Astrocyte of the spinal cord (primary cell): ENCODE measurements at places on chromosomes 1 and 21.

DNA sequence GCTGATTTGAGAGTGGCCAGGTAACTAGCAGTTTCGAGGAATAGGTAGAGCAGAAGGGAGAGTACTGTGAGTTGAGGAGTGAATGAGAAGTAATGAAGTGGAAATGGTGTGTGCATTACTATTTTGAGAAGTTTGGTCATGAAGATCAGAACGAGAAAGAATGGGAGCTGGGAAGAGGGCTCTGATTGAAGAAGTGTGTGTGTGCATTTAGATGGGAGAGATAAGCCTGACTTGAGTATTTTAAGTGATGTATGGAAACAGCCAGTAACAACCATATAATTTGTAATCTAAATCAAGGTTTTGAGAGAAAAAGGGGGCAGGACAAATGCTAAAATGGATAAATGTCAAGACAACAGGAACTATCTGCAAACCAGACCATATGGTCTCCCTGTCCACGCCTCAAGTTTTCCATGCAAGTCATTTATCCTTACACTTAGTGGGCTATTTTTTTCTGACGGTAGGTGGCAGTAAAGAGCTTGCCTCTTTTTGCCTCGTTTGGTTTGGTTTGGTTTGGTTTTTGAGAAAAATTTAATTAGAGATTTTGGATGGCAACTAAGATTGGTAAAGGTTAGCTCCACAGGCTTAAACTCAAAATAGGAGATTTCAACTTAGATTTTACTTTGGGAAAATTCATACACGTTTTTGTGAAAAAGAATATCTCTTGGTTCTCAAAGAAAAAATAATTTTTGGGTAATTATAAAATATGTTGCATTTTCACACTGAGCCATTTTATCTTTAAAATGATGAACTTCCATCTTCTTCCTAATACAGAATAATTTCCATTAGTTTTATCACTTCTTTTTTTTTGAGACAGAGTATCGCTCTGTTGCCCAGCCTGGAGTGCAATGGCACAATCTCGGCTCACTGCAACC, 9.5 kb upstream of the B3GALNT2 start:
- DNase-seq: peak; percentile 77

DNA sequence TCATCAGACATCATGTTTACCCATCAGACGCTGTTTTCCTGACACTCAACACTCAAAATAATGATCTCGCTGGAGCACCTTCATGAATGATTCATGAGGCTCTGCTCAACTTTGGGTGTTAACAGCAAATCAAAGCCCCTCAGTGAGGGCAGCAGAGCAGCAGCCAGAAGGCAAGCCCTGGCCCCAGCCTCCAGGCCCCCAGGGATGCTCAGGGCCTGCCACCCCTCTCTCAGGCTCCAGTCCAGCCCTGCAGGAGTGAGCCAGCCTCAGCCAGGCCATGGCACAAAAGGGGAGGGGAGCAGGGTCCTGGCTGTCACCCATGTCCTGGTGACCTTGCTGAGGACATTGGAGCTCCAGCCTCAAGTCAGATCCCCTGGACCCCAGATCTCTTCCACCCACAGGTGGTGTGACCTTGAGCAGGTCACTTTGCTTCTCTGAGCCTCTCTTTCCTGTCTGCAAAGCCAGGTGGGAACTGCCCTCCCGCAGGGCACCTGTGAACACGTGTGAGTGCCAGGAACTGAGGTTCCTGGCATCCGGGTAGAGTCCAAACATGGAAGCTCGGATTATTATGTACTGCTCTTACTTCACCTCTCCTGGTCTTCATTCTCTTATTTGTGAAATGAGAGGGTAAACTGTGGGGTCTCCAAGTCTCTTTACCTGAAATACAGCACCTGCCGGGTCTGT, 161.6 kb upstream of the VAMP3 start:
- no peak for DNase-seq

DNA sequence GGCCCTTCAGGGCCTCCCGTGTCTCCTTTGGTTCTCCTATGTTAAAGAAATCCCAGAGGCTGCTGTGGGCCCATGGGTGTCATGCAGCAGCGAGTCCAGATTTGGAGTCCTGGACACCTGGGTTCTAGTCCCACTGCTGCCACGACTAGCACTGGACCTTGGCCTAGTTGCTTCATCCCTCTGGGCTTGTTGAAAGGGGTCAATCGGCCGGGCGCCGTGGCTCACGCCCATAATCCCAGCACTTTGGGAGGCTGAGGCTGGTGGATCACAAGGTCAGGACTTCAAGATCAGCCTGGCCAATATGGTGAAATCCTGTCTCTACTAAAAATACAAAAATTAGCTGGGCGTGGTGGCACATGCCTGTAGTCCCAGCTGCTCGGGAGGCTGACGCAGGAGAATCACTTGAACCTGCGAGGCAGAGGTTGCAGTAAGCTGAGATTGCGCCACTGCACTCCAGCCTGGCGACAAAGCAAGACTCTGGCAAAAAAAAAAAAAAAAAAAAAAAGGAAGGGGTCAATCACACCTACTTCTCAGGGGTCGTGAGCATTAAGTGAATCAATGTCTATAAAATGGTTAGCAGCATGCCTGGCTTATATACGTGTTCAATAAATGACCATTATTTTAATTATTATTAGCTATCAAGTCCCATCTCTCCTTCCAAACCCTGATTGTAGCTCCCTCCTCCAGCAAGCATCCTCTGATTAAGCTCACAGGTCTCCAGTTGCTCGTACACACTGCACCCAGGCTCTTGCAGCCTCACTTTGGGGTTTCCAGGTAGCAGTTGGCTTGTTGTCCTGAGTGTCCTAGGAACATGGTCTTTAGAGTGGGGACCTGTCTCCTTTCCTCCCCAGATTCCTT, 43.8 kb downstream of the KIRREL1 start:
- no peak for DNase-seq

- DNase-seq: no peak
Measured at GRCh38 chr1:108043707-108044106, 78.7 kb upstream of the VAV3 start.

GRCh38 chr1:109114342-109114674, 393 bp downstream of the ELAPOR1 start:
- DNase-seq: no peak

DNA sequence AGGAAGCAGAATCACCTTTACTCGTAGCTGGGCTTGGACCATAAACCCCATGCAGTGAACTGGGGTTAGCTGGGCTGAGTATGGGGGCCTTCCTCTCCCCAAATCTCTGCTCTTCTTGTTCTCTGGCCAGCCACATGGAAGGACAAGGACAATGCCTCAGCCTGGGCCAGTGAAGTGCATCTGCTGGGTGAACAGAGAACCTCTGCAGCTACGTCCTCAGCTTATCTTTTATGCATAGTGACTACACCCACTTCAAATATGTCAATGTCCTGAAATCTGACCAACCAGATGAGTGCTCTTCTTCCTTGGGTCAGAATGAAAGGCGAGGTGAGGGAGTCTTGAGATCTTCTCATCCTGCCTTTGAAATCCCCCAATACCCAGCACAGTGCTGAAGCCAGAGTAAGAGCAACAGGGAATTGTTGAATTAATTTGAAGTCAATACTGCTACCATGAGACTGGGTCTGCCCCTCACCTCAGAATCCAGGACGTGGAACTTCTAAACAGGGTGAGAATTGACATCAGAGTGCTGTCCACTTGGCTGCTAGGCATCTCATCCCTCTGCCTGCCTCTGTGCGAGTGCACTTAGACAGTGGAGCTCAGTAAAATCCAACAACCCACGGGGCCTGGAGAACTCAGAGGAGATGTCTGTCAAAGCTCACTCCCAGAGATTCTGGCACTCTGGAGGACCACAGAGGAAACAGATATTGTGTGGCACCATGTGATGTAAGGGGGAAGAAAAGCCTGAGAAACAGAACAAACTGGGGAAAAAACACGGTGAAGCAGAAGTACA, 99.0 kb downstream of the IER5 start:
- no peak for DNase-seq

DNA sequence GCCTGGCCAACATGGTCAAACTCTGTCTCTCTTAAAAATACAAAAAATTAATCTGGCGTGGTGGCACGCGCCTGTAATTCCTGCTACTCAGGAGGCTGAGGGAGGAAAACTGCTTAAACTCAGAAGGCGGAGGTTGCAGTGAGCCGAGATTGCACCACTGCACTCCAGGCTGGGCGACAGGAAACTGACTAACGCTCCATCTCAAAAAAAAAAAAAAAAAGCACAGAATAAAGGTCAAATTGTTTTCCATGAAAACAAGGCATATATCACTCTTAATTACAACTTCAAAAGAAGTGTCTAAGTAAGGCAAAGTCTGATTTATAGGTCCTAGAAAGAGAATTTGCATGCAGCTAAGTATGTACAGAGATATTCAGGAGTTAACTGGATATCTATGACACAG, 25.6 kb downstream of the EYA3 start:
- peak; percentile 16 for DNase-seq

- DNase-seq: peak; percentile 41
Measured at GRCh38 chr1:67479146-67479891, 49.1 kb upstream of the SERBP1 start.

- no peak for DNase-seq
Measured at GRCh38 chr21:41407541-41408460, 18.2 kb upstream of the MX1 start.

GRCh38 chr1:4673494-4673893, 19.1 kb downstream of the AJAP1 start:
- DNase-seq: no peak

DNA sequence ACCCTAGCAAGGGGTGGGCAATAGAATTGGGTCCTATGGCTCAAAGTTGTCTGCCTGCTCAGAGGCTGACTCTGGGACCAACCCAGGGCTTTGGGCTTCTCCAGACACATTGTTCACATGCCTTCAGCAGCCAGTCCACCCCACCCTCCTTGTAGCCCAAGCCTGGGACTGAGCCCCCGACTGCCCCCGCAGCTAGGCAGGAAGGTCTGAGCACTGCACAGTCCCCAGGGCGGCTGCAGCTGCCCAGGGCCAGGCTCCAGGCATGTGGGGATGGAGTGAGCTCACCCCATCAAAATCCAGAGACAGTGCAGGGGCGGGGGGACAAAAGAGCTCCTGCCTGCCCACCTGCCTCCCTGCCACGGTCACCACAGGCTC, 35.6 kb downstream of the HSPG2 start:
- DNase-seq: no peak

GRCh38 chr1:95073446-95073845, 695 bp upstream of the ALG14 start:
- DNase-seq: no peak

DNA sequence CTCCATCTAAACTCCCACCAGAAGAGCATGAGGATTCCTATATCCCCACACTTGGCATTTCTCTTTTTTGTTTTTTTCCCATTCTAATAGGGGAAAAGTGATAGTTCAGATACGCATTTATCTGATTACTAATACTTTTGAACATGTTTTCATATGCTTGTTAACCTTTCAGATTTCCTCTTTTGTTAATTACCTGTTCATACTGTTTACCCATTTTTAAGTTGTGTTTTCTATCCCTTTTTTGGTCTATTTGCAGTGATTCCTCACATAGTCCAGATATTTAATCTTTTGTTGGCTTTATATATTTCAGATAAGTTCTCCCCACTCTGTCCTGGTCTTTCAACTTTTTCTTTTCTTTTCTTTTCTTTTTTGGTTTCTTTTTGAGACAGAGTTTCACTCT, 13.6 kb upstream of the PIGK start:
- DNase-seq: no peak

GRCh38 chr1:203366476-203366875, 15.6 kb upstream of the FMOD start:
- DNase-seq: no peak

DNA sequence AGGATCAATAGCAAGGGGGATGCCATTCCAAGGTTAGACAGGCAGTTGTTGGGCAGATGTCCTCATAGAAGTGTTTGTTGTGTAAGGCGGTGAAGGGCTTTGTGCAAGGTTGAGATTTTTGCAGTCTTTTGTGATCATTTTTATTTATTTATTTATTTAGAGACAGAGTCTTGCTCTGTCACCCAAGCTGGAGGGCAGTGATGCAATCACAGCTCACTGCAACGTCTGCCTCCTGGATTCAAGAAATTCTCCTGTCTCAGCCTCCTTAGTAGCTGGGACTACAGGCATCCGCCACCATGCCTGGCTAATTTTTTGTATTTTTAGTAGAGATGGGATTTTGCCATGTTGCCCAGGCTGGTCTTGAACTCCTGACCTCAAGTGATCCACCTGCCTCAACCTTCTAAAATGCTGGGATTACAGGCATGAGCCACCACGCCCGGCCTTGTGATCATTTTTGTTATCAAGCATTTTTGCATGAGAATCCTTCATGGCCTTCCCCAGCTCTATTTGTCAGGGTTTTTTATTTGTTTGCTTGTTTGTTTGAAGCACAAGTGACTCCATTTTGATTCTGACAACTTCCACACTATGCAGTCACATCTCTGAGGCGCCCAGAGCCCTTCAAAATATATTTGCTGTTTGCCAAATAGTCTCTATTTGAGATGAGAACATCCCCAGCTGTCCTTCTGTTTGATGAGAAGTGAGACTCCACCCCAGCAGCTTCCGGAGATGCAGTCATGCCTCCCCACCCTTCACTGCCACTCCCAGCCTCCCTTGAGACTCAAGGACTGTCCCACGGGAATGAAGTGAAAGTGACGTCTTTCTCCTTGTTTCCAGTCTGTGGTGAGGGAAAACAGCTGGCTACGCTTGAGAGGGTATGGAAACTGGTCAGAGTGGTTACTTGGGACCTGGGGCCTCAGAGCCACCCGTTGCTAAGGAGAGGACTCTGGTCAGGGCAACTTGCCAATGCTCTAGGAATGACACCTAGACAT, 38.0 kb downstream of the TMEM50B start:
- peak; percentile 75 for DNase-seq

DNA sequence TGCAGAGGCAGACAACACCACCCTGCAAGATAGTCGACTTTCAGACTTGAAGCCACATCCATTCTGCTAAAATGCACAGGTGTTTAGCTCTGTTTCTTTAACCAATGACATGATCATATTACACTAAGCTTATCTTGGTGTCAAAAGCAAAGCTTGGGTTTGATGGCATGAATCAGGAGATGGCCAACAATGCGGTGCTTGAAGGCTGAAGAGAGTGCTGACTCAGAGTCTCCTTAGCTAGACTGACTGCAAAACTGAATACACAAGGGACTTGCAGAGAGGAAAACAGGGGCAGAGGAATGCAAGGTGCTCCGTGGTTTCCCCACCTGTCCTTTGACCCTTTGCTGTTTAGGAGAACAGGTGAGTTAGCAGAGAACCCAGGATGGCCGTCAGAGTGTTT, 262.6 kb downstream of the SIPA1L2 start:
- DNase-seq: no peak

GRCh38 chr1:55402671-55403464, 187.7 kb upstream of the USP24 start:
- DNase-seq: peak; percentile 53

GRCh38 chr1:71223641-71224340, 143.0 kb upstream of the ZRANB2 start:
- no peak for DNase-seq

GRCh38 chr1:232806186-232806510, 932 bp downstream of the MAP10 start:
- no peak for DNase-seq

DNA sequence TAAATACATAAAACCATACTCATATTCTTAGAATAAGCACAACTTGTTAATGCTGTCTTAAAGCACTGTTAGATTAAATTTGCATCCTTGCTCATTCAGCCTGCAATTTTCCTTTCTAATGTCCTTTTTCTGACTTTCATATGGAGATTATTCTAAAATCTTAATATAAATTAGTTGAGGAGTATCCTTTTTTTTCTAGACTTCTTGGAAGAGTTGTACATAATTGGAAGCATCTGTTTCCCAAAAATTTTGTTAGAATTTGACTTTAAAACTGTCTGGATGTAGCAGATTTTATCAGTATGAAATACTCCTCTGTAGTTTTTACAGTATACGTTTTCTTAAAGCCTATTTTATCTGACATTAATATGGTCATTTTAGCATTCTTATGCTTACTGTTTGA, 9.7 kb downstream of the KIFAP3 start:
- no peak for DNase-seq

- peak; percentile 38 for DNase-seq
Measured at GRCh38 chr1:117527566-117528102, 78.2 kb upstream of the TENT5C start.
